H1 (cell line): ENCODE measurements at places on chromosomes 1 and 21. TPM values are rescaled to one million over a fixed set of nuclear protein-coding genes. Genes with fewer than 3 reads are reported as not detected.

Gene LBR
- total RNA-seq = 89.8 and 93.0 TPM in 2 replicates

Gene CLCA4
- total RNA-seq = not detected in 2 replicates

Gene CYB5RL
- total RNA-seq = 14.1 and 15.1 TPM in 2 replicates

Gene SYDE2
- 12.7 and 14.6 TPM in 2 replicates for total RNA-seq

Gene TNN
- 0.30 and 0.31 TPM in 2 replicates for total RNA-seq

Gene PCNX2
- 44.1 and 46.1 TPM in 2 replicates for total RNA-seq

Gene SPOCD1
- 1.8 and 2.0 TPM in 2 replicates for total RNA-seq

Gene OR10K2
- not detected in 2 replicates for total RNA-seq

Gene GBP5
- not detected in 2 replicates for total RNA-seq

Gene OR2T29
- total RNA-seq = not detected in 2 replicates

GRCh38 chr1:202029171-202029665, 18.8 kb downstream of the ELF3 start:
- no peak overlapping the region for H3K4me3 ChIP-seq
- H3K36me3 ChIP-seq = no peaks in the 10 kb centered on the region
- H3K27ac ChIP-seq = no peak overlapping the region

DNA sequence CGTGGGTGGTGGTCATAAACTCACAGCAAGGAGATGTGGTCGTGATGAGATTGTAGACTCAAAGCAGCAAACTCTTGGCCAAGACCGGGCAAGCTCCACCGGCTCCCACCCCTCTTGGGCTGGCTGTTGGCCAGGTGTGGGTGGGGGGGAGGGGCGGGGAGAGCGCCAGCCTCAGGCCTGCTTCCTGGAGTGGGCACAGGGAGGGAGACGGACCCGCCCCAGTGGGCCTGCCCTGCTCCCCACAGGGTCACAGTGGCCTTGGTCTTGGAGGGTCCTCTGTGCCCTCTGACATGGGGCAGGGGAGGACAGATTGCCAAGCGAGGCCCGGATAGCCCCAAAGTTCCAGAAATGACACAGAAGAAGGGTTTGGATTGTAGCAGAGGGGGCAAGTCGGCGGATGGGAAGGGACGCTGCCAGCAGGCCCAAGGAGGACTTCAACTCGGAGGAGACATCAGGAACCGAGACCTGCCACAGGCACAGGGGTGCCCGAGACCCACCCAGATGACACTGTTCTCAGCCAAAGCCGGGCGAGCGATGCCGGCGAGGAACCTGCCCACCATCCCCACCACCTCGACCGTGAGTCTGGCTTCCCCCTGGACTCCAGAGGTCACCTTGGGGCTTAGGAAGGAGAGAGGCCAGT, 85.4 kb upstream of the ACTRT2 start:
- no peaks in the 10 kb centered on the region for H3K4me1 ChIP-seq
- H3K4me3 ChIP-seq = no peak overlapping the region
- H3K27ac ChIP-seq = no peak overlapping the region
- no peaks in the 10 kb centered on the region for H3K27me3 ChIP-seq

GRCh38 chr1:39575191-39576015, 1.2 kb downstream of the PABPC4 start:
- no peak overlapping the region for H3K27ac ChIP-seq
- no peaks in the 10 kb centered on the region for H3K27me3 ChIP-seq
- no peak for DNase-seq
- H3K4me3 ChIP-seq = peak overlapping the region; percentile 68
- H3K36me3 ChIP-seq = peaks cover 26% of the 10 kb centered on the region

DNA sequence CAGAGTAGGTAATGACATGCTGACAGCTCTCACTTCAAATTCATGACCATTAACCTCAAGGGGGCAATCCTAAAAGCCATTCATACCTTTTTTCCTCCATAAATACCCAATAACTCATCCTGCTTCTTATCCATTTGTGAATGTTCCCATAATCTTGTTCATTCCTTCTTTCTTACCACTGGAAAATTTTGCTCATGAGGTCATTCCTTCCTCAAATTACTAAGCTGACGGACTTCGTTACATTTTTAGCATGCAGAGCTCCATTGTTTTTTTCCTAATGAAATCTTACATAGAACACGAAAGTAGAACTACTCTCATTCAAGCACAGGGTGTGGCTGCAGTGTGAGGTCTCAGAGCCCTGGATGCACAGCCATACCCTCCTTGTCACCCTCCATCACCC, 276.5 kb upstream of the DPYD start:
- H3K27ac ChIP-seq = no peak overlapping the region
- no peaks in the 10 kb centered on the region for H3K4me1 ChIP-seq
- H3K27me3 ChIP-seq = no peaks in the 10 kb centered on the region
- no peak for DNase-seq

GRCh38 chr1:40948741-40949443, 30.6 kb upstream of the CTPS1 start:
- H3K27me3 ChIP-seq = no peaks in the 10 kb centered on the region; the same call in 1 of the 2 replicates
- no peak overlapping the region for H3K27ac ChIP-seq
- H3K4me3 ChIP-seq = peak overlapping the region; percentile 14; the same call in 1 of the 2 replicates
- H3K36me3 ChIP-seq = no peaks in the 10 kb centered on the region
- DNase-seq = peak; percentile 31

DNA sequence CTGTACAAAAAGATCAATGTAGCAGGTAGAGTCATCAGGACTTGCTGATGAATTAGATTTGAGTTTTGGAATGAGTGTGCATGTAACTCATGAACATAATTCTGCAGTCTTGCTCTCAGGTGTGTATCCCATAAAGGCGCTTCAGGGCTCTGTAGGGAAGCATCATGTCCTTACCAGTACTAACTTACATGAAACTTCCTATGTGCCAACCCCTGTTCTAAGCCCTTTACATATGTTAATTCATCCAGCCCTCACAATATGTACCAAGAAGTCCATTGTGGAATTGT, 2.1 kb upstream of the FCRLB start:
- no peak overlapping the region for H3K4me3 ChIP-seq
- no peak for DNase-seq
- H3K4me1 ChIP-seq = no peaks in the 10 kb centered on the region
- H3K27me3 ChIP-seq = no peaks in the 10 kb centered on the region

DNA sequence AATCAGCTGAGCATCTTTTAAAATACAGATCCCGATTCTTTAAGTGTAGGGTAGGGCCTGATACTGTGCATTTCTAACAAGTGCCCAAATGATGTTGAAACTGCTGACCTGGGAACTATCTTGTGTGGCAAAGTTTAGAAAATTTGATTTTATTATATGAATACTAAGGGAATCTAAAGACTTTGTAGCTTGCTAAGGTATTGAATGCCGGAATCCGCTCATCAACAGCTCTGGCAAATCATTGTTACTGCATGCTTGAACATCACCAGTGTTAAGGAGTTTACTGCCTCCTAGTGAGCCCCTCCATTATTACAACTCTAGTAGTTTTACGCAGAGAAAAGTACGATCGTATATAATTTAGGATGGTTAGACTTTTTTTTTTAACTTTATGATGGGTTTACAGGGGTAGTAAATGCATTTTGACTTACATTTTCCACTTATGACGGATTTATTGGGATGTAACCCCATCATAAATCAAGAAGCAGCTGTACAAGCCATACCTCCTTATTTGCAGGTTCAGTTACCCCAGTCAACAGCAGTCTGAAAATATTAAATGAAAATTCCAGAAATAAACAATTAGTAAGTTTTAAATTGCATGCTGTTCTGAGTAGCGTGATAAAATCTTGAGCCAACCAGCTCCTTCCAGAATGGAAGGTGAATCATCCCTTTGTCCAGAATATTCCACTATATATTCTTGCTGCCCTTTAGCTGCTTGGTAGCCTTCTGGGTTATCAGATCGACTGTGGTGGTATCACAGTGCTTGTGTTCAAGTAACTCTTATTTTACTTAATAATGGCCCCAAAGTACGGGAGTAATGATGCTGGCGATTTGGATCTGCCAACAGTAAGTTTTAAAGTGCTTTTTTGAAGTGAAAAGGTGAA, 892 bp downstream of the TYW3 start:
- H3K4me1 ChIP-seq = no peaks in the 10 kb centered on the region
- no peak for DNase-seq
- peak overlapping the region; percentile 99; the same call in 1 of the 2 replicates for H3K27ac ChIP-seq
- H3K36me3 ChIP-seq = peaks cover 12% of the 10 kb centered on the region
- no peaks in the 10 kb centered on the region for H3K27me3 ChIP-seq

DNA sequence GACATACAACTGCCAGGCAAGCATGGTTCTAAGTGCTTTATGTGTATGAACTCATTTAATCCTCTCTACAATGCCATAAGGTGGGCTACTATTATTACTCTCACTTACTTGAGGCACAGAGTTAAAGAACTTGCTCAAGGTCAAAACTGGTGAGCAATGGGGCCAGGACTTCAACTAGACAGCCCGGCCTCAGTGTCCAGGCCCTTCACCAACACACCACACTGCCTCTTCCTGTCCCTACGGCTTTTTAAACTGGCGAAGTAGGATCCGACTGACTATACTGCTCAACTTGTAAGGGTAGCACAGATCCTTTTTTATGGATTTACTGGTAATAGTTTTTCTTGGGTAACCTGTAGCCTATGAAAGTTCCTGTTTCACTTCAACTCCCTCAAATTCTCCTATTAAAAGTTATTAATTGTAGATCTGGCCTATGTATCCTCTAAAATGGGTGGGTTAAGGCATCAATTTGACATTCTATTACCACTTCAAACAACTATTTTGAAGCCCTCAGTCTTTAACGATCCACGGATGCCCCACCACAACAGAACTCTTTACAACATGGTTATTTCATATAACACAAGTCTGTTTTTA, 4.3 kb downstream of the ERRFI1 start:
- peaks cover 14% of the 10 kb centered on the region for H3K4me1 ChIP-seq
- no peak for DNase-seq
- H3K36me3 ChIP-seq = no peaks in the 10 kb centered on the region
- H3K27me3 ChIP-seq = peaks cover 2% of the 10 kb centered on the region
- no peak overlapping the region for H3K27ac ChIP-seq

GRCh38 chr21:27649323-27649722, 682.4 kb upstream of the ADAMTS5 start:
- H3K27ac ChIP-seq = no peak overlapping the region
- no peak for DNase-seq
- H3K36me3 ChIP-seq = no peaks in the 10 kb centered on the region
- no peaks in the 10 kb centered on the region for H3K4me1 ChIP-seq
- H3K27me3 ChIP-seq = no peaks in the 10 kb centered on the region

GRCh38 chr1:190808035-190808434, 330.4 kb upstream of the BRINP3 start:
- DNase-seq = no peak
- no peaks in the 10 kb centered on the region for H3K36me3 ChIP-seq
- no peaks in the 10 kb centered on the region for H3K27me3 ChIP-seq
- no peaks in the 10 kb centered on the region for H3K4me1 ChIP-seq

GRCh38 chr1:245598524-245599305, 443.9 kb downstream of the KIF26B start:
- H3K27ac ChIP-seq = no peak overlapping the region
- H3K36me3 ChIP-seq = no peaks in the 10 kb centered on the region
- H3K4me3 ChIP-seq = no peak overlapping the region
- no peaks in the 10 kb centered on the region for H3K4me1 ChIP-seq
- H3K27me3 ChIP-seq = no peaks in the 10 kb centered on the region

GRCh38 chr1:228264090-228264829, 56.4 kb downstream of the OBSCN start:
- H3K4me3 ChIP-seq = no peak overlapping the region
- peaks cover 4% of the 10 kb centered on the region for H3K36me3 ChIP-seq
- peak; percentile 41 for DNase-seq
- no peaks in the 10 kb centered on the region for H3K27me3 ChIP-seq

- DNase-seq = no peak
- H3K4me1 ChIP-seq = no peaks in the 10 kb centered on the region
- H3K4me3 ChIP-seq = no peak overlapping the region
- no peak overlapping the region for H3K27ac ChIP-seq
Measured at GRCh38 chr1:10850026-10850425, 53.6 kb upstream of the CASZ1 start.

GRCh38 chr1:2302292-2302925, 74.3 kb downstream of the SKI start:
- peaks cover 16% of the 10 kb centered on the region; the same call in 1 of the 2 replicates for H3K36me3 ChIP-seq
- H3K4me3 ChIP-seq = no peak overlapping the region
- no peaks in the 10 kb centered on the region for H3K27me3 ChIP-seq
- no peak overlapping the region for H3K27ac ChIP-seq
- H3K4me1 ChIP-seq = peaks cover 3% of the 10 kb centered on the region; the same call in 1 of the 2 replicates
- no peak for DNase-seq

- DNase-seq = no peak
- no peaks in the 10 kb centered on the region for H3K27me3 ChIP-seq
- no peak overlapping the region for H3K4me3 ChIP-seq
- no peaks in the 10 kb centered on the region for H3K36me3 ChIP-seq
- no peak overlapping the region for H3K27ac ChIP-seq
Measured at GRCh38 chr1:81135524-81135923, 665.2 kb upstream of the ADGRL2 start.

DNA sequence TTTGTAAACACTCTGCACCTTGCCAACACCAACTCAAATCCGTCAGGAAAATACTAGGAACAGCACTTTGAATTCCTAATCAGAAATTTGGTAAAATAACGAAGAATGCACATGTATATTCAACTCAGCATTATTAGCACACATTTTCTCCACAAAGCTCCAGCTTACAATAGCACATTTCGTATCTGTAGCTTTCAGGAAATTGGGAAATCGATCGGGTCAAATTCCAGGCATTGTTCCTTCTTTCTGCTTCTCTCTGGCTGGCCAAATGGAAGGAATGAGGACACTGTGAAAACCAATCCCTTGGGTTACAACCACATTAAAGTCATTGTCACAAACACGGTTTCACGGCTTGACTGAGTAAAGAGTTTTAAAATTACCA, 58.6 kb downstream of the NPHP4 start:
- peaks cover 4% of the 10 kb centered on the region for H3K4me1 ChIP-seq
- no peak overlapping the region for H3K27ac ChIP-seq
- H3K36me3 ChIP-seq = peaks cover 9% of the 10 kb centered on the region
- H3K4me3 ChIP-seq = no peak overlapping the region

- H3K4me1 ChIP-seq = peaks cover 2% of the 10 kb centered on the region; the same call in 1 of the 2 replicates
- no peak overlapping the region for H3K27ac ChIP-seq
Measured at GRCh38 chr1:107339775-107340174, 198.9 kb downstream of the NTNG1 start.

- no peaks in the 10 kb centered on the region for H3K27me3 ChIP-seq
- H3K4me3 ChIP-seq = no peak overlapping the region
- no peaks in the 10 kb centered on the region for H3K4me1 ChIP-seq
- H3K27ac ChIP-seq = no peak overlapping the region
- no peak for DNase-seq
Measured at GRCh38 chr1:87093286-87093685, 178.9 kb downstream of the HS2ST1 start.

DNA sequence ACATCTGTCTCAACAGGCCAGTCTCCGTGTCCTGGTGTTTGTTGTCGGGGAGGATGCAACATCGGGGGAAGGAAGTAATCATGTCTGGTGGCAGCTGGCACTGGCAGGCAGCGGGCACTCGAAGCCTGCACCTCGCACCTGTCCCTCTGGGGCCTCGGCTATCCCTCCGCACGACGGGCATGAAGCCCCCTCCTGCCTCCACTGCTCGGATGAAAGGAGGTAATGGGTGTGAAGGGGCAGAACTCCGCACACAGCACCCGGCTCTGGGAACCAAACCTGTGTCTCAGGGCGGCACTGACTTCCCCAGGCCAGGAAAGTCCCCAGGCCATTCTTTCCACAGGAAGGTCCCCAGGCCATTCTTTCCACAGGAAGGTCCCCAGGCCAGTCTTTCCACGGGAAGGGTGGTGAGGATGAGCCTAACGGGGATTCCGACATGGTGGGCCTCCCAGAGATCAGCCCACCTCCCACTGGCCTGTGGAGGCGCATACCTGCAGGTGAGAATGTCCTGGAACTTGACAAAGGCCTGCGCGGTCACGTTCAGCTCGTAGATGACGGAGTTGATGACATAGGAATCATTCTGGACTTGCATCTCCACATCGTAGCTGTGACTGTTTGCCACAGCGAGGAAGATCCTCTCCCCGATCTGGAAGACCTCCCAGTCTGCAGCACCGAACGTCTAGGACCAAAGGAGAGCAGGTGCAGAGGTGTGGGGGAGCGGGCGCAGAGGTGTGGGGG, 31.1 kb downstream of the KRTAP10-1 start:
- no peaks in the 10 kb centered on the region for H3K27me3 ChIP-seq
- H3K4me1 ChIP-seq = no peaks in the 10 kb centered on the region; the same call in 1 of the 2 replicates
- no peak overlapping the region for H3K27ac ChIP-seq
- peaks cover 8% of the 10 kb centered on the region; the same call in 1 of the 2 replicates for H3K36me3 ChIP-seq
- DNase-seq = no peak
